ENCODE measurements at places on chromosomes 7 and 10. TPM values are rescaled to one million over a fixed set of nuclear protein-coding genes. Genes with fewer than 3 reads are reported as not detected.

Gene PI4K2A
- 26.1 TPM for total RNA-seq

DNA sequence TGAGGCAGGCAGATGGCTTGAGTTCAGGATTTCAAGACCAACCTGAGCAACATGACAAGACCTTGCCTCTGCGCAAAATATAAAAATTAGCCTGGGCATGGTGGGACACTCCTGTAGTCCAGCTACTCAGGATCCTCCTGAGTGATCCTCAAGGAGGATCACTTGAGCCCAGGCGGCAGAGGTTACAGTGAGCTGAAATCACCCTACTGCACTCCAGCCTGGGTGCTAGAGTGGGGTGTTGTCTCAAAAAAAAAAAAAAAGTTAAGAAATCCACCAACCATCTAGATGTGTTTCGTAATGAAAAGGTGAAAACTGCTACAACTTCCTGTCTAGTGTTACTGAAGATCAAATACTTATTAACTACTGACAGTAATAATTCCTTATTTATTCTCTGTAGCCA, 8.1 kb downstream of the GLCCI1 start:
- DNase-seq, result no peak

Gene PTF1A
- not detected for total RNA-seq

DNA sequence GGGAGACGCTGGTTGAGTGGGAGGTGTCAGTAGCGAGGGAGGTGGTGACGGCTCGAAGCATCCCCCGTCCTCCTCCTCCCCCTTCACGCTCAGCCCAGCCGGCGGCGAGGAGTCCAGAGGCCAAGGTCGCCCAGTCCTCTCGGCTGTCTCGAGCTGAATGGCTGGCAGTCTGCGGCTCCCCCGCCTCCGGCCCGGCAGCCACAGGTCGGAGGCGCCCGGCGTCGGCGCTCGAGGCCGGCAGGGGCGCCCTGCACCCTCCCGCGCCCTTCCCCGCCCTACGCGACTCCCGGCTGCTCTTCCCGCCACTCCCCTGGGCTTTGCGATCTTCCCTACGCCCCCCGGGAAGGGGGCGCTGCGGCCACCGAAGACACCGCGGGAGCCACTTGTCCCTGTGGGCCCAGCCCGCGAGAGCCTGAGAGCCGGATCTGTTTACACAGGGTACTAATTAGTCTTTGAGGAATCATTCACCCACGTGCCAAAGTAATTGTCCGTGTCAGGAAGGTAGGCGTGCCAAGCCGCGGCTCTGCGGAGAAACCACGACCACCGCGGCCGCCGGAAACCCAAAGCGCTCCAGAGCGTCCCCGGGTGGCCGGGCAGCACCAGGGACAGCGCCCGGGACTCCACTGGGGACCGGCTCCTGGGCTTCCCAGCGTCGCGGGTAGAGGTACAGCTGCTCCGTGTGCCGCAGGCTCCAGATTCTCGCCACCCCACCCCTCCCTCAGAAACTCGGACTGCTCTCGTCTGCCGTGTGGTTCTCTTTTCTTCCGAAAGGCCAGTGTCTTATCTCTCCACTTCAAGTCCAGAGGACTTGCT, at the start of gene NXPH1:
NXPH1 (plus strand) TSS at position 133 of the 813 bp plus-strand sequence.
- DNase-seq, result peak; percentile 48
